CD8-positive, alpha-beta T cell (primary cell): ENCODE measurements at places on chromosomes 5 and 9.

GRCh38 chr5:24163091-24163490 lies 481.7 kb downstream of the CDH10 start:
- no peak for DNase-seq

- DNase-seq: no peak
Measured at GRCh38 chr5:150301170-150301505, 1.6 kb downstream of the ARSI start.

DNA sequence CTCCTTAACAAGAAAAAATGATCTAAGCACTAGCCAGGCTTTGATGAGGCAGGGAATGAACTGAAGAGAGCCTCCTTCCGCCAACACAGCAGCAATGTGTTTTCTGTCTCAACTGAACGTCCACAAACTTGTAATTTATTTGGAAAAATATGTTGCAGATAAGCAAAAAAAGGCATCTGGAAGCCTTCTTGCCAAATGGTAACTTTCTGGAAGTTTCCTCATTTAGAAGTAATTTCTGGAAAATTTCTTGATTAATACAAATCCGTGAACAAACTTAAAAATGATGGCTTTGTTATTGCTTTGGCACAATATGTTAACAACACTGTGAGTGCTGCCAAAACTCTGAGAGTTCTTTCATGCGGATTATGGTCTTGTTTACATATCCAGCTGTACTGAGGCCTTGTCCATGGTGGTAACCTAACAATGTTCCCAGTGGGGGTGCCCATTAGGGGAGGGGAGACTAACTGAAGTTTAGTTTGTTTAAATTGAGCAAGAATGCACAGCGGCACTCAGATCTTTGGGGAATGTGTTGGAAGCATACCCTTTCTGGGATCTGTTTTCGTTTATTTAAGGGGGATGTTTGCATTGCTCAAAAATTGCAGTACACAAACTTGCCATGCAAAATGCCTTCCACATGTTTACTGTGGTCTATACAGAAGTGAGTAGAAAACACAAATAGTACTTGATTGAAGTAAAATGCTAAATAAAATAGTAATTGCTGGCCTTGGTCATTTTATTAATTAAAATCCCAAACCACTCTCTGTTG lies 334.7 kb downstream of the NR2F1-AS1 start:
- no peak for DNase-seq

DNA sequence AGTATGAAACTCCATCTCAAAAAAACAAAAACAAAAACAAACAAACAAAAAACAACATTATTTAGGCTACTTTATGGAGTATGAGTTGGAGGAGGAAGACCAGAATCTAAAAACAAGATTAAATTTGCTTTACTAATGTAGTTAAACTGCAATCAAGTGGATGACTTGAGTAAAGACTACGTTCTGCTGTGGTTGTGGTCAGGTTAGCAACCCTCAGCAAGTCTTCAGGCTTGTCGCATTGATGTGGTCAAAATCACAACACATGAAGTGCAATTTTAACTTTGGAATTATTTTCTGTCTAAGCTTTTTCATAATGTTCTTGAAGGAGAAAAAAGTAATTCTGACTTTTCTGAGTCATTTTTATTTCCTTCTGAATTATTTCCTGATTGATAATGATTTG lies 43.1 kb downstream of the PDE6A start:
- DNase-seq: no peak

- DNase-seq: peak; percentile 88
Measured at GRCh38 chr5:109408991-109409843, 557 bp downstream of the PJA2 start.

GRCh38 chr5:125202353-125202752 lies 455.9 kb upstream of the ZNF608 start:
- DNase-seq: no peak

DNA sequence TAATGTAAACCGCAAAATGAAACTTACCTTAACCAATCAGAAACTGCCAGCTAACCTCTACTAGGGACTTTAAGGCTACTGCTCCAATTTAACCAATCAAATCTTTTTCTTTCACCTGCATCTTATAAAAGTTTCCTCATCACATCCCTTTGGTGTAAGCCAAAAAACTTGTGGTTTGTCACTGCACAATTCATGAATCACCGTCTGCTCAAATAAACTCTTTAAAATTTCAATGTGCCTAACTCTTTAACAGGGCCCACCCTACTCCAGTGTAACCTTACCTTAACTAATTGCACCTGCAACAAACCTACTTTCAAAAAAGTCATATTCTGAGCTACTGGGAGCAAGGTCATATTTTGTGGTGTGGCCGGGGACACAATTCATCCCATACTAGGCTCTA lies 172.2 kb upstream of the GRAMD2B start:
- no peak for DNase-seq

DNA sequence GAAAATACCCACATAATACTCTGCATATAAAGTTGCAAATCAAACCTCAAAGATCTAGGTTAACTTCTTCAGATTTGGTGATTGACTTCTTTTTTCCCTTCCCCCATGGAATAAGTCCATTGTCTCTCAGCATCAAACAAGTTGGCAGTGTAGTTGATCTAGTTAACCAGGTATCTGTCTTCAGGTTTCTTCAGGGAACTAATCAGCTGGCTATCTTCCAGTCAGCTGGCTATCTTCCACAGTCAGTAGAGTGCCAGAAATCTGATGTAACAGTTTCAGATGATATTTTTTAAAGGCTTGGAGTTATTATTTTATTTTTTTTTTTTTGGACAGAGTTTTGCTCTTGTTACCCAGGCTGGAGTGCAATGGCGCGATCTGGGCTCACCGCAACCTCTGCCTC lies 16.8 kb downstream of the TNFSF15 start:
- DNase-seq: no peak

DNA sequence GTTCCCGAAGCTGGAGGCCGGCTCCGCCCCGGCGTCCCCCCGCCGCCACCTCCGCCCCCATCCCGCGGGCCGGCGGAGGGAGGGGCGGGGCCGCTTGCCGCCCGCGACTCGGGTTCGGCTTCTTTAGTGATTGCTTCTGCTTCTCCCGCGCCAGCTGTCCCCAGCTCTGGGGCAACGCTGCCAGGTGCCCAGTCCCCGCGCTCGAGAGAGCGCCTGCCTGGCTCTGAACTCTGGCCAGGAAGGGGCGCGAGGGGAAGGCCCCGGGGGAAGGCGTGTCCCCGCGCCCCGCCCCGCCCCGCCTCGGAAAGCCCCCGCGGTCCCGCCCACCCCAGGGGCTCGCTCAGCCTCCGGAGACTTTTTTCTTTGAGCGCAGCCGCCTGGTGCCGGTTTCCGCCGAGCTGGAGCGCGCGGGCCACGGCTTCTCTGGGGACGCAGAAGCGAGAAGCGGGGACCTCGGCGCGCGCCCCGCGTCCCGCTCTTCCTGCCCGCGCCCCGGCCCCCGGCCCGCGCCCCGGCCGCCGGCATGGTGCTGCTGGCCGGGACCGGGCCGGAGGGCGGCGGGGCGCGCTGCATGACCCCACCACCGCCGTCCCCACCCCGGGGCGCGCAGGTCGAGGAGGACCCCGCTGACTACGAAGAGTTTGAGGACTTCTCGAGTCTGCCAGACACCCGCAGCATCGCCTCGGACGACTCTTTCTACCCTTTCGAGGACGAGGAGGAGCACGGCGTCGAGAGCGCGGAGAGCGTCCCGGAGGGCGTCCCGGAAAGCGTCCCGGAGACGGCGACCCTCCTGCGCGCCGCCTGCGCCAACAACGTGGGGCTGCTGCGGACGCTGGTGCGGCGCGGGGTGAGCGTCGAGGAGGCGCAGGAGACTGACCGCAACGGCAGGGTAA lies at the start of gene ANKRD33B:
TSS of gene ANKRD33B (plus strand) at position 126 of the 893 bp plus-strand sequence. CDS start at position 524, 398 bp downstream.
- peak; percentile 80 for DNase-seq

GRCh38 chr5:140130949-140131733 lies 5.4 kb downstream of the IGIP start:
- DNase-seq: no peak

- DNase-seq: no peak
Measured at GRCh38 chr9:120398286-120398685, 181.7 kb downstream of the CDK5RAP2 start.

- no peak for DNase-seq
Measured at GRCh38 chr5:148623741-148624140, 30.6 kb downstream of the HTR4 start.

- DNase-seq: no peak
Measured at GRCh38 chr9:87245271-87245670, 252.4 kb upstream of the DAPK1 start.

- no peak for DNase-seq
Measured at GRCh38 chr9:2745560-2746380, 28.5 kb downstream of the KCNV2 start.

DNA sequence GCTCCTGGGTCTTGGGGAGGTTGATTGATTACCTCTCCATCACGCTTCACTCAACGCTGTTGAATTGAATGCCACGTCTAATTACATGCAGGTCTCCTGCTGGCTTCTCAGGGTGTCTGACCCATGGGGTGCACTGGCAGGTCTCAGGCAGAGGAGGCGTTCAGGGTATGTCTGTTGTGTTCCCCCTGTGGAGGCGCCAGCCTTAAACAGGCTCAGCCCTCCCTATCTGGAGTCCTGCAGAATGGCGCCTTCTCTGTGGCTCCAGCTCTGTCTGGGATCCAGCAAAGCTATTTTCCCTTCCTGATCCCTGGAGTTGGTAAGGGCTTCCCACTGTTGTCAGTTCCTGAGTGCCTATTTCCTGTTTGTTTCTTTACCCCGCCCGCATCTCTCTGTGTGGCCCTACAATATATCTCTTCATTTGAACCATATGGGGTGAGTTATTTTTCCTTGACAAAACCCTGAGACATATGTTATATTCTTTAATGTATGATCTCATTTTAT lies 150.0 kb downstream of the NTRK2 start:
- DNase-seq: no peak

DNA sequence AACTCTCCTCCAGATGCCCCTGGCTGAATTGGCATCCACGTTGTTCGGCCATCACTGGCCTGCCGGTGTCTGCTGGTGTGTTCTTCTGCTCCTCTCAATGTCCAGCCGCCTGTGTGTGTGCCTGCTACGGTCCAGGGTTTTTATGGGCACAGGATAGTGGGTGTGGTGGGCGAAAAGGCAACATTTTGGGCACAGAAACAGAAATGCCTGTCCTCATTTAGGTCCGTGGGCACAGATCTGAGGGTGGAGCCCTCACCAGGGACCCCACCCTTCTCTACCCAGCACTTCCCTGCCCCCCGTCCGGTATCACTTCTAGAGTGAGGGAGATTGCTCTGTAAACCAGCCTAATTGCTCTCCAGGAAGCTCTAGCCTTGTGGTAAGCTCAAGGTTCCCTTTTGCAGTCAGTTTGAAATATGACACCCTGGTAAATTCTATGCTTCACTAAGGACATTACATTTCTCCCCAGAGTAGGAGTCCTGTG lies 410.1 kb downstream of the MAT2B start:
- DNase-seq: no peak

DNA sequence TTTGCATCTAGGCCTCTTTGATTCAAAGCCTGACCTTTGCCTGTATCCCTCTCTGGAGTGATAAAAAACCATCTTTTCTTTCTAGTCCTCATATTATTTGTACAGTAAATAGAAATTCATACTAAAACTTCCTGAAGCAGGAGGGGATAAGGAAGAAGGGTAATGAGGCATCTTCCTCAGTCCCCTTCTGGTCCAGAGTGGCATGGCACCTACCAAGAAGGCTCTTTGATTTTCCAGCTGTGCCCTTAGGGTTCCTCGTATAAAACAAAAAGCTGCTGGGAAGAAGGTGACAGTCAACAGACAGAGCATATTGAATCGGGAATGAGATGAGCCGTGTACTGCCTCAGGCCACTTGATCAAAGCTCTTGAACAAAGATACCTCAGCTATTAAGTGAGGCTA lies 71.9 kb upstream of the SPDL1 start:
- DNase-seq: no peak

DNA sequence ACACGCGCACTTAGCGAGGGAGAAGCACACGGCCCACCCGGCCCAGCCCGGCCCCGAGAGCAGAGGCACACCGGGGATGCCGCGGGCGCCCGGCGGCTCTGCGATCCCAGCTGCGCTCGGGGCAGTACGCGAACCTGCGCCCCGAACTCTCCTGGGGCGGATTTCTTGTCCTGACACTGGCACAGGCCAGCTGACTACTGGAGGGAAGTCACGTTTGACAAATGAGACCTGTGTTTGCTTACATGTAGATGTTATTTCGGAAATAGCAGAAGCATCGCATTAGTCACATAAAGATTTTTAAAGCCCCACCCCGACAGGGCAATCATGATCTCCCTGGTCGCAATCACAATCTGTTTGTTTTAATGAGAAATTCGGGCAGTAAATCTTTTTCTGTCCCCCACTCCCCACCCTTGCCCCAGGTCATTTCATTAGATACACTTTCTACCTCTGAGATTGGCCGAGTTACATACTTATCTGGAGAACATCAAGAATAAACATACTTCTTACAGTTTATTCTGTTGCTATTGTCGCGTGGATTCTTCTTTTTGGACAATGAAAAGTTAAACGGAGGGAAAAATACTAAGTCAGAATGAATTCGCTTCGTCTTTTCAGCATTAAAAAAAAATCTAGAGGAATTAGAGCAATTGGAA lies 518.9 kb downstream of the CTNND2 start:
- DNase-seq: no peak

- no peak for DNase-seq
Measured at GRCh38 chr5:62692946-62693713, 114.5 kb downstream of the LRRC70 start.

- DNase-seq: no peak
Measured at GRCh38 chr5:87007737-87008136, 259.9 kb upstream of the RASA1 start.

GRCh38 chr5:126674145-126674544 lies 73.4 kb downstream of the PHAX start:
- no peak for DNase-seq
